ENCODE measurements at places on chromosomes 12 and 14. TPM values are rescaled to one million over a fixed set of nuclear protein-coding genes. Genes with fewer than 3 reads are reported as not detected.

The SLCO1C1 gene
- not detected for total RNA-seq

The RFX4 gene
- 0.07 TPM for total RNA-seq

The KHNYN gene
- total RNA-seq: 50.5 TPM

The TAS2R9 gene
- not detected for total RNA-seq

- peaks cover 3% of the 10 kb centered on the region for H3K4me1 ChIP-seq
- no peak overlapping the region for H3K4me3 ChIP-seq
- no peak overlapping the region for H3K27ac ChIP-seq
- no peak for DNase-seq
Observed at GRCh38 chr14:74858022-74858421, 17.9 kb downstream of the PROX2 start.

Data from astrocyte (in vitro differentiated cells and primary cell).